ENCODE measurements at places on chromosomes 1 and 21.

- DNase-seq, result no peak
Observed at GRCh38 chr1:78543941-78544643, 53.3 kb downstream of the PTGFR start.

- no peak for DNase-seq
Observed at GRCh38 chr1:226268421-226269124, 40.4 kb downstream of the LIN9 start.

GRCh38 chr1:115815694-115816093, 25.2 kb downstream of the NHLH2 start:
- DNase-seq, result no peak

DNA sequence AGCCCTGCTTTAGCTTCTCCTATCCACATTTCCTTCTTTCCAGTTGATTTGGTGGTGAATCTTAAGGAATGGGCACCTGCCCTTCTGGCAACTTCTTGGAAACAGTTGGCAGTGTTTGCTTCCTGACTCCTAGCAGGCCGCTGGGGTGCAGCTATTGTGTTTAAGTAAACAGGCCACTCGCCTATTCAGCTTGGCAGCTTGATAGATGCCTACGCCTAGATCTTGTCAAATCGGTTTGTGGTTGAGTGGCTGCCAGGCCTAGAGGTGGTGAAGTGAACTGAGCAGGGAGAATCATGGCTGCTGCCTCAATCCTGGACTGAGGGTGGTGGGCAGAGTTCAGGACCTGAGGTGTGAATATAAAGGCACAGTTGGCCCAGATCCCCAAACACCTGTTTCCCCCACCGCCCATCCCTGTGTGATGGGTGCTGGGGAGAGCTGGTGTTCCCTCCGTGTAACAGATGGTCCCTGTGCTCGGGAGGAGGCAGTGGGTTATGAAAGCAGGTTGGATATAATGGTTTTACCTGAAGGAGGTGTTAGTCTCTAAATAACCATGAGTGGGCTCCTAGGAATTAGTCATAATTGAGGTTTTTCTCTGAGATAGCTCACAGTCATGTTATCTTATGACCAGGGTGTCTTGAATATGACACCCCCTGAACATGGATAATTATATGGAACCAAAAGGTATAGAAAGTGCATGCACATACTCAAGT, 940 bp upstream of the PLA2G2C start:
- DNase-seq, result no peak

- no peak for DNase-seq
Observed at GRCh38 chr1:54408147-54409066, 2.2 kb upstream of the SSBP3 start.

All from NCI-H2107 (cell line).